ENCODE measurements at places on chromosomes 12 and 14.

DNA sequence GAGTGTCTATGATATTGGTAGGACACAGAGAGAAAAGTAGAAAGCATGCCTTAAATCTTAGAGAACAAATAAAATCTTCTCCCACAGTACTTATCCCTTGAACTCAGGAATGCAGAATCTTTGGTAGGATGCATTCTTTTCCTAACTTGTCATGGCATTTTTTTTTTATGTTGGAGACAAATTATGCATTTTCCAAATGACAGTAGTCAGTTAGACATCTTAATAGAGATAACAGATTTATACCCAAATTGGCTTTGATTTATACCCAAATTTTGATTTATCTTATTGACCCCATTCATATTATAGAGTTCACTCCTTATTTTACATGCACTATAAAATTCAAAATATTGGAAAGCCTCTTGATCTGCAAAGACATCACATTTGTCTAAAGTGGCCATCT is 132.9 kb downstream of the CNTN1 start:
- no peak for DNase-seq

DNA sequence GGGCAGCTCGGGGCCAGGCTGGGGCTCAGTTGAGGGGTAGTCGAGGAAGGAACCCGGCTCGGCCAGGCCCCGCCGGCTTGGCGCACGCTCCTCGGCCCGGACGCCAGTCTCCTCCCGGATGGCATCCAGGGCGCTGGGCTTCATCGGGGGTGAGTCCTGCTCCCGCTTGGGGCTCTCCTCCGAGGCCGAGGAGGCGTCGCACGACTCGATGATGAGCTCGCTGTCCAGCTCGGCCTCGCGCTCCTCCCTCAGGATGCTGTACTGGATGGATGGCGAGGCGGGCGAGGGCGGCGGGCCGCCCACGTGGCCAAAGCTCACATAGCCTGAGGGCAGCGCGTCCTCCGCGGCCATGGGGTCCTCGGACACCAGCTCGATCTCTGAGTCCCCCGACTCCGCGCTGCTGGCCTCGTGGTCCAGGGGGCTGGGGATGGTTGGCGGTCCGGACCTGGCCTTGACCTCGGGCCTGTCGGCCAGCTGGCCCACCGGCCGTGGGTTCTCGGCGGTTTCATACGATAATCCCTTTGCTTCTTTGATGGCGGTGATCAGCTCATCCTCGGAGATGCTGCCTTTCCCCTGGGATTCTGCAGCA is 143.4 kb downstream of the RTN1 start:
- DNase-seq = no peak

DNA sequence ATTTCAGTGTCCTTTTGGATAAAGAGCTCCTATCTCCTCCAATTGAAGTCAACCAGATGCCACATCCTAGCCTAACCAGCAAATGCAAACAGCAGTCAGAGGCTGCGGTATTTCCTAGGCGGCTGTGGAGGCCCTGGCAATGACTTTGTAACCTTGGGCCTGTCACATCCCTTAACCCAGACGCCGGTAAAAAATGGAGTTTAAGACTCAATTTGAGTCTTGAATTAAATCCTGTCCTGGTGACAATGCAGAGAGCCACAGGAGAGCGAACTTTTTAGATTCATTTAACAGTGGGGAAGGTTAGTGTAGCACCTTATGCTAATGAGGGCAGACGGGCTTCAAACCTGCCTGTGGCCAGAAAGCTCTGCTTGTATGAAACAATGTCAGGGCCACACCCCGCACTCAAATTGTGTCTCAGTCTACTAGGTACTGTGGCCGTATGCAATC is 1.3 kb downstream of the C12orf75 start:
- no peak for DNase-seq

DNA sequence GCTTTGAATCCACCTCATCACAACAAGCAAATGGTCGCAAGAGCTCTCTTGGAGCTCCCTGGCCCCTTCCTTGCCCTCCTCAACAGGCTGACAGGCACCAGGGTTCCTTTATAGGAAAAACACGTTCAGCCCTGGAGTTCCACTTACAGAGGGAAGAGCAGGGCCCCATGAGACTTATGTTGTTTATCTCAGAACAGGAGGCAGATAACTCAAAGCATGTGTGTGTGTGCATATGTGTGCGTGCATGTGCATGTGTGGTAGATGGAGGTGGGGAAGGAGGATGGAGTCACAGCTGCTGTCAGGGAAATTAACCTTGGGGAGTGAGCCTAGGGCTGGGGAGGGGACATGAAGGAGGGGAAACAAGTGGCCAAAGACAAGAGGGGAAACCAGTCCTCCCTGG is 138.1 kb downstream of the DPF3 start:
- no peak for DNase-seq

DNA sequence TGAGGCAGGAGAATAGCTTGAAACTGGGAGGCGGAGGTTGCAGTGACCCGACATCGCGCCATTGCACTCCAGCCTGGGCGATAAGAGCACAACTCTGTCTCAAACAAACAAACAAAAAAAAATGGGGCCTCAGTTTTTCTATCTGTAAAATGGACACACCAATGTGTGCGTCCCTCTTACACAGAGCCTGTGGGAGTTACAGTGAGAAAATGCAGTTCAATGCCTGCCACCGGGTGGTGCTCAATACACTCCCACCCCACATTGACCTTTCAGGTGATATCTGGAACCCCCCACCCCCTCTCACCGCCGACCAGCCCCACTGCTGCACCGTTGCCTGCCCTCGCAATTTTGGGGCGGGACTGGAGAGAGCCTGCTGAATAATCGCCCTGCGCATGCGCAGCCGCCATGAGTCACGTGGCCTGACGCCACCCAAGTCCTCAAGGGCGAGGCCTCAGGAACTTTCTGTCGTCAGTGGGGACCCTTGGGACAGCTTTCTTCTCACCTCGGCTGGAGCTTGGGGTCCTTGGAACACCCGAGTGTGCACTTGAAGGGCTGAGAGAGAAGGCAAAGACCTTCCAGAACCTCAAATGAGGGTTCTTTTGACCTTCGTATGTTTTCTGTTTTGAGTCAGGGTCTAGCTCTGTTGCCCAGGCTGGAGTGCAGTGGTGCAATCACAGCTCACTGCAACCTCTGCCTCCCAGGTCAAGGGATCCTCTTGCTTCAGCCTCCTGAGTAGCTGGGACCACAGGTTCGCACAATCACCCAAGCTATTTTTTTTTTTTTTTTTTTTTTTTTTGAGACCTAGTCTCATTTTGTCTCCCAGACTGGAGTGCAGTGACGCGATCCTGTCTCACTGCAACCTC is 14.6 kb upstream of the CABP1 start:
- DNase-seq = no peak

GRCh38 chr12:106035421-106035820 is 103.3 kb downstream of the NUAK1 start:
- no peak for DNase-seq

GRCh38 chr14:77113644-77114043 is 15.6 kb downstream of the CIPC start:
- DNase-seq = no peak

DNA sequence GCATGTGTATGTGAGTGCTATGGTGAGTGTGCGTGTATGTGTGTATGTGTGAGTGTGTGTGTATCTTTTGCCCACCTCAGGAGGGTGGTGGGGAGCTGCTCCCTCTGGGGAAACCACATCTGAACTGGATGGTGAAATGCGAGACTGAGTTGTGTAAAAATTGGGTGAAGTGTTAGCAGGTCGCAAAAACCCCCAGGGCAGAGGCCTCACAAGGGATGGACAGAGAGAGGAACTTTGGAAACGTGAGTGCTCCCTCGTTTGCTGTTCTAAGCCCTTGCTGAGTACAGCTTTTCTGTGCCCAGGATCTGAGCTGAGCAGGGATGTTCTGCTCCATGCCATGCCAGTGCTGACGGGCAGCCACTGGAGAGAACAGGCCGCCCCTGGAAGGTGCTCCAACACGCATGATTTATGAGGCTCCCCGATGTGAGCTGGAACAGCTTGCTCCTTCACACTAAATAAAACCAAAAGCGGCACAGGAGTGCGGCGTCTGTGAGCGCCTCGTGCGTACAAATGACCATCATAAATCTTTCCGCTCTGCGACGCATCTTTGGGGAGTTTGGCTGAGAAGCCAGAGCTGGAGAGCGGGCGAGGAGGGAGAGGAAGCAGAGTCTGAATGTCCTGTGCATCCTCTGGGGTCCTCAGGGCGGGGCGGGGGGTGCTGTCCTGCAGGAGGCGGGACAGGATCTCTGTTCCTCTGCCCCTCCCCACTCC is 14.1 kb upstream of the GALNT9 start:
- DNase-seq = no peak

DNA sequence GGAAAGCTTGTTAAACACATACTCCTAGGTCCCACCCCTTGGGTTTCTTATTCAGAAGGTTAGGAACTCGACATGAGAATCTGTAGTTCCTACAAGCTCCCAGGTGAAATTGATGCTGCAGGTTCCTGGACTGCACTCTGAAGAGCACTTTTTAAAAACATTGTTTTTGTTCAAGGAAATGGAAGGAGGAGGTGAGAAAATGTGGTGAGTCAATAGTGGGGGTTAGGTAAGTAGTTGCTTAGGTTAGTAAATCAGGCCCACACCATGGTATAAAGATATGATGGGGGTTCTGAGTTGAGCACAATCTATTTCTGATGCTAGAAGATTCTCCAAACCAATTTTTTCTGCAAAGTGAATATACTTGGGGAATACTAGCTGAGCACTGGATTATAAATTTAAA is 450.3 kb downstream of the CCDC91 start:
- no peak for DNase-seq

- DNase-seq = peak; percentile 64
Measured at GRCh38 chr12:19273482-19274330, 144.2 kb downstream of the PLEKHA5 start.

GRCh38 chr14:100076133-100076532 is 10.9 kb downstream of the EVL start:
- no peak for DNase-seq

DNA sequence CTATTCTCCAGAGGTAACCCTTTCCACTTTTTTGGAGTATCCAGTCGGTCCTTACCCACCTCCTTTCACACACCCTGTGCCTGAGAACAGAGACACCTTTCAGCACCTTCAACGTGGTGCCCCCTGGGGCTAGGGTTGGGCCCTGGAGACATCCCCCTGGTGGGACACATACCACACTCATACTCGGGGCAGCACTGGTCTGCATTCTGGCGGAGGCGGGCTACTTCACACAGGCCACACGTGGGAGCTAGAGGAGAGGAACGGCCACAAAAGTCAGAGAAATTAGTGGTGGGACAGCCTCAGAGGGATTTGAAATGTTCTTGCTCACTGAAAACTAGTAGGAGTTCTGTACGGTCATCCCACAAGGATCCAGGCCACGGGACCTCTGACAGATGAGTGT is 39.8 kb upstream of the ANO2 start:
- DNase-seq = no peak

GRCh38 chr12:47270782-47271664 is 191.3 kb upstream of the AMIGO2 start:
- DNase-seq = no peak

DNA sequence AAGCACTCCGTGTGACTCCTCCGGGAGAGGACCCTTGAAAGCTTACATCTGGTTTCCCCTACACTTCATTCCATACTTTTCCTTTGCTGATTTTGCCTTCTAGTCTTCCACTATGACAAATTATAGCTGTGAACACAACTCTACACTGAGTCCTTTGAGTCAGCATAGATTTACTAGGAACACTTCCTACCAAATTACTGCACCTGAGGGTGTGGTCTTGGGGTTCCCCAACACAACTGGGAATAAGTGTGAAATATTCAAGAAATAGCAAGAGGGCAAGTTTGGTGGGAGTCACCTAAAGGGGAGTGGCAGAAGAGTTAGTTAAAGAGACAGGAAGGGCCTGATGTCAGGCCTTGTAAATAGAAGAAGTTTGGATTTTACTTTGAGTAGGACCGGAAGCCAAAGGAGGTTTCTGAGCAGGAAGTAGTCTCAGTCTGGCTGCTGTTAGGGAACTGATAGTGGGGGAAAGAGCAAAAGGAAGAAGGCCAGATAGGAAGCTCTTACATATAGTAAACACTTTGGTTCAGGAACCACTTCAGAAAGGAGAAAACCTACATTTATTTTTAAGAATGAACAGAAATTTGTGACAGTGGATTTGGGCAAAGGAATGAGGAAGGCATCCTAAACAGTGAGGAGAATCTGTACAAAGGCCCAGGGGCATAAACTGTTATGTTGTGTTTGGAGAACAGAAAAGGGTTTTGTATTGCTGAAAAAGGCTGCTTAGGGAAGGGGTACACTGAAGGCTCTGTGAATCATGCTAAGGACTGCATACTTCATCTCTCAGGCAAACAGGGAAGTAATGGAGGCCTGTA is 14.2 kb downstream of the SEL1L start:
- DNase-seq = peak; percentile 42

DNA sequence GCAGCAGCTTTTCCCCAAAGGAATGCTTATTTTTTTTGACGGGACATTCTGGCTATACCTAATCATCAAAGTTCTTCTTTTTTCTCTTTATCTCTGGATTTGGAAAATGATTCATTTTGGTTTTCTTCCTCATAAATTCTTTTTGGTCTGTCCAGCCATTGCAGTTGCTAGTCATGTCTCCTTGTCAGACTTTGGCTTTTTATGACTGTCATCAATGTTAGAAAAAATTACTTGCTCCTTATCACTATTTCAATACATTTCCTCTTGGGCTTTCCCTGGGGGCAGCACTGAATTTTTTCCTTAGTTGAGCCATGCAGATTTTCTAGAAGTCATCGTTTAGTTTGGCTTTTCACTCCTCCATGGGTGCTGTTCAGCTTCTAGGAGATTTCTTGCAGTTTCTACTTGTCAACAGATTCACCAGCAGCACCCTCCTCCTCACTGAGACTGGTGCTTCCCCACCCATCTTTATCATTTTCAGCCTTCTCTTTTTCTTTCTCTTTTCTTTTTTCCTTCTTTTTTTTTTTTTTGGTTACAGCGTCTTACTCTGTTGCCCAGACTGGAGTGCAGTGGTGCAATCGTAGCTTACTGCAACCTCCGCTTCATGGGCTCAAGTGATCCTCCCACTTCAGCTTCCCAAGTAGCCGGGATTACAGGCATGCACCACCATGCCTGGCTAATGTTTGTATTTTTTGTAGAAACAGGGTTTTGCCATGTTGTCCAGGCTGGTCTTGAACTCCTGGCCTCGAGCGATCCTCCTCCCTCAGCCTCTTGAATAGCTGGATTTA is 5.2 kb downstream of the ADIPOR2 start:
- no peak for DNase-seq

DNA sequence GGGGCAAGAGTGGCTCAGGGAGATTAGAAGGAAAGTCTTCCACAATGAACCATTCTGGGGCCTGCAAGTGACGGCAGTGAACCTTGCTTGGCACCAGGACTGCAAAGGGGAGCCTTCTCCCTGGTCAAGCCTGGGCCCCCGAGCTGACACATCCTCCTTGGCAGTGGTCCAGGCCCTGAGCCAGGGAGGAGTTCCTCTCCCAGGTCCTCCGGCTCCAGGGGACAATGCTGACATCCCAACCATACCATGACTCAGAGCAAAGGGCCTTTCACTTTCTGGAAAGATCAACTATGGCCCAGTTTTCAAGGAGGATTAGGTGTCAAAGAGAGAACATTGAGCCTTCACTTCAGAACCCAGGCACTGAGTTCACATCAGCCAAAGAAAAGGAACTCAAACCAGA is 756.5 kb upstream of the TBX3 start:
- DNase-seq = no peak

DNA sequence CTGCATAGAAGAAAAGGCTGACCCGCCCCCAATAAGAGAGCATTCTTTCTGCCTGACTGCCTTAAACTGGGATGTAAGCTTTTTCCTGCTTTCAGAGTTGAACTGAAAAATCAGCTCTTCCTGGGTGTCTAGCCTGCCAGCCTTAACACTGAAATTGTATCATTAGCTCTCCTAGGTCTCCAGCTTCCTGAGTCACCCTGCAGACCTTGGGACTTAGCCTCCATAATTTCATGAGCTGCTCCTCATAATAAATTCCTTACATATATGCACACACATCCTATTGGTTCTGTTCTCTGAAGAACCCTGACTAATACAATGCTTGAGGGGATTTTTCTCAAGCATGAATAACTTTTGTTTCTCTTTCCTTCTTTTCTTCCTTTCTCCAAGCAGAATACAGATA is 76.4 kb upstream of the FAR2 start:
- no peak for DNase-seq
